Caco-2 (cell line): ENCODE measurements at places on chromosomes 3 and 15. TPM values are rescaled to one million over a fixed set of nuclear protein-coding genes. Genes with fewer than 3 reads are reported as not detected.

CLSTN2 gene
- total RNA-seq, result 20.1 and 26.1 TPM in 2 replicates

OIP5 gene
- 23.4 and 26.4 TPM in 2 replicates for total RNA-seq

ATP13A5 gene
- not detected in 2 replicates for total RNA-seq

NUSAP1 gene
- 106 and 110 TPM in 2 replicates for total RNA-seq
